SW480 (cell line): ENCODE measurements at places on chromosomes 6 and 20.

DNA sequence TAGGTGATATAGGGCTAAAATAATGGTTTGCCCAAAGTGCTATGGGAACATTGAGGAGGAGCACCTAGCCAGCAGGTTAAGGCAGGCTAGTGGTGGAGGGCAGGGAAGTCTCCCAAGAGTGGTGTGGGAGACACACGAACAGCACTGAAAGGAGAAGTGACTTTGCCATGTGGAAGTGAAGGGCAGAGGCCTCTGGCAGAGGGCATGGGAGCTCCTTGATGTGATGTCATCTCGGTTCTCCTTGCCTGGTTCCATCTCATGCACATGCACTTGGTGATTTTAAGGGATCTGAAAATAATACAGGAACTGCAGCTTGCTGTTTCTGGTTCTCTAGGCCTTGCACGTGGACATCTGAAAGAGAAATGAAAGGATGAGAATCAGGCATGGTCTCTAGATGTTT is 4.7 kb upstream of the MAP3K4 start:
- DNase-seq = no peak

GRCh38 chr20:23640018-23640601 is 2.4 kb upstream of the CST3 start:
- no peak for DNase-seq

DNA sequence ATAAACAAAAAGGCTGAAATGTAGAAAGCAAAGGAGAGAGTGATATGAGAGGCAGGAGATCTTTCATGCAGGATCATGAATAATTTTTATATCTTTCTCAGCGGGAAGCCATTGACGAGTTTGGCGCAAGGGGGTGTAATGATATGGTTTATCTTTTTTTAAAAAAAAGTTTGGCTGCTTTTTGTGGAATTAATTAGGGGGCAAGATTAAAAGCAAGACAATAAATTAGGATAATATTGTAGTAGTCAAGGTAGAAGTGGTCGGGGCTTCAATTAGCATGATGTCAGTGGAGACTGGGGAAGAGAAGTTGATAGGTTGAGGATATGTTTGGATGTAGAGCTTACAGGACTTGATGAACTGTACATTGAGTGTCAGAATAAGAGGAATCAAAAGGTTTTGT is 4.0 kb downstream of the SENP6 start:
- DNase-seq = no peak

- no peak for DNase-seq
These were observed 32.9 kb downstream of the DCBLD1 start for GRCh38 chr6:117515326-117515725.

DNA sequence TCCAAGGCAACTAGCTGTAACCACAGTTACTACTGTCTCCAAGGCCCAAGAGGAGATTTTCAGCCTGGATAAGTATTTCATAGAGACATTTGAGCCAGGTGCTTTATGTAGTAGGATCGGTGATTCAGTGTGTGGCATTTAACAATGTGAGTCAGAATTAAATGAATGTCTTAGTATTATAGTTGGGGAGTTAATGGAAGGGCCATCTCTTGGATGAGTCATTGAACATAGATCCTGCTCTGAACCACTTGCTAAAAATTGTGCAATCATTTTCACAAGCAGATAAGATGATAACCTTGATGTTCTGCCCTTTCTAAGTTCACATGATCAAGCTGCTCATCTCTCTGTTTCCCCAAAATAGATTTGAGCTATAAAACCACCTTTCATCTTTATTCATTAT is 668.9 kb upstream of the CITED2 start:
- DNase-seq = peak; percentile 80

GRCh38 chr6:39084506-39084905 is 30.5 kb downstream of the SAYSD1 start:
- DNase-seq = no peak

GRCh38 chr6:23137611-23138010 is 568.2 kb downstream of the HDGFL1 start:
- no peak for DNase-seq

DNA sequence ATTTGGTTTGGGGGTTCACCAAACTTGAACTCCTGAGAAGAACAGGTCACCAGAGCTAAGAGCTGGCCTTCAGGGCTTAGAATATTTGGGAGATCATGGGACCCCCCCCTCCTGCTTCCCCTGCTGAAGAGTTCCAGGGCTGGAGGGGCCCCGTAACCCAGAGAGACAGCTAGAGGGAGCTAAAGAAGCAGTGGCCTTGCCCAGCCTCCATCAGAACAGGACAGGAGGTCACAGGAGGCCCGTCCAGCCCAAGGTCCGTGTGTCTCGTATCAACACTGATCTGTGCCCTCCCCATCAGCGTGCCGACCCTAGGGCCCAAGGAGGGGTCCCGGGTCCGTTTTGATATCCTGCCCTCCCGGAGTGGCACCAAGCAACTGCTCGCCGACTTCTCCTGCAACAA is 40.6 kb upstream of the TGM6 start:
- DNase-seq = no peak

DNA sequence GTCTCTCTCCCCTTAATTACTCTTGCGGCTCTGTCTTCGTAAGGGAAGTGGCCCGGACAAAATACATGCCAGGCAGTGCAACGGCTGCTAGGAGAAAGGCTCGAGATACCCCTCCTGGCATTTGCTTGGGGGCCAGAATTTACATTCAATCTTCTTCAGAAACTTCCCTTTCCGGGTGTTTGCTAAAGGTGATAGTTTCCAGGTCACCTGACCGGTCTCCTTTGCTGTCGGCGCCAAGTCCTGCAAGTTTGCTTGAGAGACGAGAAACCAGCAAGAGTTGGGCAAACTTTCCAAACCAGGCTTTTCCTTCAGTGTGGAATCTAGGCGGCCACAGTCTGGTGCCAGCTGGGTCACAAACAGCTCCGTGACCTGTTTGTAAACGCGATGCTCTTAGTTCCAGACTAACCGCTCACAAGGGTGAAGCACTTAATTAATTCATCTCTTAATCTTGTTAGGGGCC is 563 bp upstream of the SRSF3 start:
- peak; percentile 73 for DNase-seq

DNA sequence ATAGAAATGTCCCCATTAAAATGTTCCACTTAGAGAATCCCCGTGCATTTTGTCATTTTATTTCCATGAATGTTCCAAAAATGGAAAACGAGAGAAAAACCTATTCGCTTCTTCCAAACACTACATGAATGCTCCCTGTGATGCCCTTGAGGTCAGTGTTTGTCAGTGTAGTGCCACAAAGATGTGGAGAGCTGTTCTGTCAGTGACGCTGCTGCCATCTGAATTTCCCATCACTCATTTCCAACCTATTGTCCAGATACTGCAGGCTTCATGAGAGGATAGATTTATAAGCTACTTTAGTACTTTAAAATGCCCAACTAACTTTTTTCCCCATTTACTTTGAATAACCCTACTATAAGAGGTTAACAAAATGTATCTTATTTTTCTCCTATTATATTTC is 335.8 kb downstream of the CDKAL1 start:
- DNase-seq = no peak
